ENCODE measurements at places on chromosomes 2 and 18.

DNA sequence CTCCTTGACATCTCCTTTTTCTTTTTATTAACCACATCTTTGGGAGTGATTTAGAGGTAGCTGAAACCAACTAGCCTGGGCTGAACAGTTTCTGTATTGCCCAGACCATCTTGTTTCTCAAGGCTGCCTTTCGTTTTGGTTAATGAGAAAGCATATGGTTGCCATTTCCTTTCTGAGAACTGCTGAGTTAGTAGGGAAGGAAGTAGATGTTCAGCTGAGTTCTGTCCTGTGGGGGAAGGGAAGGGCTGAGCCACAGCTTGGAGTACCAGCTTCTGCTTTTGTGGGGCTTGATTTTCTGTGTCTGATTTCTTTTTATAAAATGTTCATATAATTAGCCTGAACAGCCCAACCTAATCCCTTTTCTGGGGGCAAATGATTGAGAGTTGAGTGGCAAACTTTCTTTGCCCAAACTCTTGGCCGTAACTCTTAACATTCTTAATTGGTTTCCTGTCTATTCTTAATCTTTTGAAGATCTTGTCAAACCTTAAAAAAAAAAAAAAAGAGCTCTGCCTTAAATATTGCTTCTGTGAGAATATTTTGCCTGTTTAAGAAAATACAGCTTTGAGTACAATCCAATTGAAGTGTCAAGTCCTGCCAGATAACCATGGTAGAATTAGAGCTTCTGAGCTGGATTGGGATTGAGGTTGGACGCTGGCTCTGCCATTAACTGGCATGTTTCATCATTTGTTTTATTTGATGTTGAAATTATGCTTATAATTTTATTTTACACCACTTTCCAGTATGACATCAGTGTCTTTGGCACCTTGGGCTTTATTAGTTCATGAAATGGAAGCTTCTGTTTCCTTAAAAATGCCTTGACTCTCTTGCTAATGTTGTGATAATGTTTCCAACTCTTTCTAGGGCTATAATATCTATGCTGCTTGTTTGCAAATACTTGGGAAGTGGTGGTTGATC is 1.9 kb upstream of the NABP1 start:
- peak; percentile 96 for DNase-seq

DNA sequence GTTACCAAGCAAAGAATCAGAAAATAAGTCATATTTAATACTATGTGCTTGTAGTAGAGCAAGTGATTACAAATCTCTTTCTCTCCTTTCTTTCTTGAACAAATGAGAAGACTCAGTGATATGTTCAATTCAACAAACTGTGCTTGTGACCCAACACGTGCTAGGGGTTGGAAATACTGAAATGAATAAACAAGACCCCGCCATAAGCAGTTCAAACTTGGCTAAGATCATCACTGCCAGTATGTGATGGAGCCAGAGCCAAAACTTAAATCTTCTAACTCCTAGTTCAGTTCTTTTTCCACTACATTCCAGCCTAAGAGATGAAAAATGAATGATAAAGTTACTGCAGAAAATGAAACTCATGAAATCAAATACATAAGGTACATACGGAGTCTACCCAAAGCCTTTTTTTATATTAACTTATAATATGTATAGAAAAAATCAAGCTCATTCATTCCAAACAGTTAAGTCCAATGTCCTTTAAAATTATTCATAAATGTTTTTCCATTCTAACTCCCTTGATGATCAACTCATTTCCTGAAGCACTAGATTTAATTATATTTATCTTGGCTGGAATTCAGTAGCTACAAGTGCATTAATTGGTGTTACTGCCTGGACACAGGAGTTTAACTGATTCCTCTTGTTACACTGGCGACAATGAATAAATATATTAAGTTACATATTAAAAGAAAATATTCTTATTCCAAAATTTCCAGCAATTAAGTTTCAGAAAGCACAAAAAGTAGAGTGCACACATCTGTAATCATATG is 36.0 kb downstream of the GALNT3 start:
- no peak for DNase-seq

DNA sequence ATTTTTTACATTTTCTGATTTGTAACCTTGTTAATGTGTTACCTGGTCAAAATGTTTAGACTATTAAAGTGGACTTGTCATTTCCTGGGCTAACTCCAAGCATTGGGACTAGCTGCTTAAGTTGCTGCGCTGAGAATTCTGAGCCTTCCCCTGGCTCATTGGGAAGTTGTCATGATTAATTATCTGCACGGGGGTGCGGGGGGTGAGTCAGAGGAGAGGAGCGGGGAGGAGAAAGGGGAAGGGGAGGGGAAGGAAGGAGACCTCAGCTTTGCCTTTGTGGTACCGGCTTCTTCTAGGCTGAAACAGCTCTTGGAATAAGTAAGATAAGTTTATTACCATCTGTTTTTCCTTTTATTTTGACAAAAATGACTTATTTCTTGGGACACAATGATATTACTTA is 52.9 kb upstream of the APCDD1 start:
- peak; percentile 35 for DNase-seq

- DNase-seq, result peak; percentile 18
These were observed 84.6 kb downstream of the FBXO15 start for GRCh38 chr18:74063023-74063422.

DNA sequence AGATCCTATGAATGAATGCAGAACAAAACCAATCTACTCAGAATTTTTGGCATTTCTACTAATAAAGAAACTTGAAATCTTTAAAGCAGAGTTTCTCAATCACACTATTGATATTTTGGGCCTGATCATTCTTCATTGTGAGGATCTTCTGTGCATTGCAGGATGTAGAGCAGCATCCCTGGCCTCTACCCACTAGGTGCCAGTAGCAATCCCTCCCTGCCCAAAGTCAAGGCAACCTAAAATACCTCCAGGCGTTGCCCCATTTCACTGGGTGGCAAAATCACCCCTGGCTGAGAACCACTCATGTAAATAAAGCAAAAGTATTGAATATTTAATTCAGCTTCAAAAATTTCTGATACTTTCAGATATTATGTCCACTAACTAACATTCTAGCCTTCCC is 213.0 kb downstream of the SP3 start:
- DNase-seq, result peak; percentile 30

- no peak for DNase-seq
These were observed 12.9 kb downstream of the IL36B start for GRCh38 chr2:113039719-113040118.

- DNase-seq, result no peak
These were observed 595 bp upstream of the HDHD2 start for GRCh38 chr18:47150824-47151366.
